ENCODE measurements at places on chromosomes 11 and 22.
A peak's percentile ranks its signal among the peaks of the same experiment; 100 is the strongest.

DNA sequence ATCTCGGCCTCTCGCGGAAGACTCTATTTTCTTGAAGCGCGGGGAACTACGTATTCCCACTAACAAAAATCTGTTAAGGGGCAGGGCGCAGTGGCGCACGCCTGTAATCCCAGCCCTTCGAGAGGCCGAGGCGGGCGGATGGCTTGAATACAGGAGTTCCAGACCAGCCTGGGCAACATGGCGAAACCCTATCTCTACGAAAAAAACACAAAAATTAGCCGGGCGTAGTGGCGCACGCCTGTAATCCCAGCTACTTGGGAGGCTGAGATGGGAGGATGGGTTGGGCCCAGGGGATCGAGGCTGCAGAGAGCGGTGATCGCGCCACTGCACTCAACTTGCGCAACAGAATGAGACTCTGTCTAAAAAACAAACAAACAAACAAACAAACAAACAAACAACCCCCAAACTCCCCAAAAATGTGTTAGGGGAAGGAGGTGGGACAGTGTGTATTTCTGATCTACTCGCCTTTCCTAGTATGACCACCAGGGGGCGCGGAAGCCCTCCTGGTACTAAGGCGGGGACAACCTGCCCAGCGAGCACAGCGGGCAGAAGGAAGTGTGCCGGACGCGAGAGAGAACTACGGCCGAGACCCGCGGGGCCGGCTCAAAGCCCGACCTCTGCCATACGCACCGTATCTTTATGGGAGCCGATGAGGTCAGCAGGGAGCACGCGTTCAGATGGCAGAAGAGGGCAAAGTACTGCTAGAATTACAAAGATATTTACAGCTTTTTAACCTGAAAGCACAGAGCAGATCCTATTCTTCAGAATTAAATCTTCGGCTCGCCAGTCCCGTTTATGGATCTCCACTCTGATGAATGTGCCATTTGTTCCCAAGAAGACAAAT, 1.3 kb upstream of the STX3 start:
- peak; percentile 76 for DNase-seq

DNA sequence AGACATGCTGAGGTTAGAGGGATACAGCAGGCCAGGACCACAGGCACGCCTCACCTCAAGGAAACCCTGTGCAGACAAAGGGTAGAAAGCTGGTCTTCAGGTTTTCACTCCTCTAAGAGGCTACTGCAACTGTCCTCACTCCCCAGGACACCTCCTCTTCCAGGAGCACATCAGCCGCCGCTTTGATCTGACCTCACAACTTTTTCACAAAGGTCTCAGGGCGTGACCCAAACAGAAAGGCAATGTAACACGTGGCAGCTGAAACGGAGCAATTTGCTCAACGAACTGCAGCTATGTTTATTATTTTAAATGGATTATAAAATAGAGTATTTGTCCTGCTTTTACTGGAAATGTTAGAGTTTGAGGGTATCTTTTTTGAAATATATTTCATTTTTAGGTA, 46.1 kb downstream of the LARGE1 start:
- no peak for DNase-seq

DNA sequence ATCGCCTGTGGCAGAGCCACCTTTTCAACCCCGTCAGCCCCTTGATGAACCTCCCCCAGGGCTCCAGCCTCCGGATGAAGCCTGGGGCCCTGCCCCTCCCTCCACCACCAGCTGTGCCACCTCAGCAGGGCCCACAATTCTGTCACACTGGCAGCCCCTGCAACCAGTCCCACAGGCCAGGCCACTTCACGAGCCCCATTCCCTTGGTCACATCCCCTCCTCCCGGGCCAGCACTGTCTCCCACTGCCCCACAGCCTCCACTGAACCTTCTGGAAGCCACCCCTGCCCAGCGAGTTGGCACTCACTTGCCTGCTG, 19.9 kb downstream of the OSBPL5 start:
- DNase-seq = no peak

GRCh38 chr11:87662287-87662686, 513.0 kb downstream of the RAB38 start:
- DNase-seq = no peak

- DNase-seq = no peak
Measured at GRCh38 chr22:24104307-24105012, 76.8 kb upstream of the SUSD2 start.

DNA sequence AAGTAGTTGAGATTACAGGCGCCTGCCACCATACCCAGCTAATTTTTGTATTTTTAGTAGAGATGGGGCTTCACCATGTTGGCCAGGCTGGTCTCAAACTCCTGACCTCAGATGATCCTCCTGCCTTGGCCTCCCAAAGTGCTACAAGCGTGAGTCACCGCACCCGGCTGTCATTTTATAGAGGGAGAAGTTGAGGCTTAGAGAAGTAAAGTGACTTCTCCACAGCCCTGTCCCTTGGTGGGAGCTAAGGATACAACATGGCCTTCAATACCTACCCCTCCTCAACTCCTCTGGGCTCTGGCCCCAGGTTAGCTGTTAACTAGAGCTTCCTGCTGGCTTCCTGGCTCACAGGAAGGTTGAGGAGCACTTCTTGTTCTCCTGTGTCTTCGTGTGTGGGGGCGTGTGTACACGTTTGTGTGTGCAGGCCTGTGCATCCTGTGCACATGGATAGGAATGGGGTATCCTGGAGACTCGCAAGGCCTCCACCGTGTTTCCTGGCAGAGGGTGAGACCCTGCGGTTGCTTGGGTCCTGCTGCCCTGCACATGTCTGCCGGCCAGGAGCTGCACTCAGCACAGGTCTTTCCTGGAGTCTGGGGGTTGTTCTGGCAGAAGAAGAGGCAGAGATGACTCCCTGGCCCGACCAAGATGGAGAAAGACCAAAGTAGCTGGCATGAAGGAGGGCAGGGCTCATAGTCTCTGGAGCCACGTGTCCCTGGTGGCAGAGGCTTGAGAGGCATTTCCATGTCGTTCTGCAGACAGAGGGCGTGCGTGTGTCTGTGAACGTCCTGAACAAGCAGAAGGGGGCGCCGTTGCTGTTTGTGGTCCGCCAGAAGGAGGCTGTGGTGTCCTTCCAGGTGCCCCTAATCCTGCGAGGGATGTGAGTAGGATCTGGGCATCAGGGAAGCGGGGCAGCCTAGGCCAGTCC, 2.4 kb downstream of the SIDT2 start:
- DNase-seq = no peak

- DNase-seq = no peak
Measured at GRCh38 chr11:7579361-7579791, 65.6 kb downstream of the PPFIBP2 start.

GRCh38 chr11:95575517-95575916, 214.1 kb downstream of the FAM76B start:
- no peak for DNase-seq

GRCh38 chr11:82867495-82868082, 32.6 kb downstream of the PRCP start:
- DNase-seq = peak; percentile 62

GRCh38 chr11:20048246-20048645, 112.0 kb downstream of the DBX1 start:
- DNase-seq = no peak

- no peak for DNase-seq
Measured at GRCh38 chr11:79017811-79018210, 423.0 kb downstream of the TENM4 start.

DNA sequence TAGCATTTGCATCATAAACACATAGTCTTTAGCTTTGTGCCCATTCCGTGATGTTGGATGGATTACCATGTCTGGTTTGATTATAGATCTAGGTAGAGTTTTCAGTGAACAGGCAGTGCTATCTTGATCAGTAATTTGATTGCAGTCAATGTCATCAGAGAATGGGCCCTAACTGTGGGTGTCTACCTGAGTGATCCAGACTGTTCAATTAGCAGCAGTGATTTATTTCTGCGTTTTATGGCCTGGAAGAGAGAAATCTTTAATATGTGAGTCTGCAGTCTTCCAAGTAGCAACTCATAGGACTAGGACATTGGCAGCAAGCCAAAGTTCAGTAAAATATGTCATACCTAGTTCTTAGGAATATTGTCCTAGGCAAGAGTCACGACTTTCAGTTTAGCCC, 80.3 kb downstream of the CASP12 start:
- no peak for DNase-seq

- no peak for DNase-seq
Measured at GRCh38 chr11:883527-883926, 27.1 kb downstream of the CHID1 start.

All from stimulated activated CD8-positive, alpha-beta memory T cell treated with anti-CD3 and anti-CD28 coated beads, Interleukin-4, amount 100 ng/mL, for 4 hours (primary cell).